ENCODE measurements at places on chromosomes 11 and 22.

GRCh38 chr11:100808904-100809491 is 121.9 kb downstream of the ARHGAP42 start:
- DNase-seq, result no peak

GRCh38 chr22:37020192-37020479 is 594 bp downstream of the MPST start:
- DNase-seq, result no peak

DNA sequence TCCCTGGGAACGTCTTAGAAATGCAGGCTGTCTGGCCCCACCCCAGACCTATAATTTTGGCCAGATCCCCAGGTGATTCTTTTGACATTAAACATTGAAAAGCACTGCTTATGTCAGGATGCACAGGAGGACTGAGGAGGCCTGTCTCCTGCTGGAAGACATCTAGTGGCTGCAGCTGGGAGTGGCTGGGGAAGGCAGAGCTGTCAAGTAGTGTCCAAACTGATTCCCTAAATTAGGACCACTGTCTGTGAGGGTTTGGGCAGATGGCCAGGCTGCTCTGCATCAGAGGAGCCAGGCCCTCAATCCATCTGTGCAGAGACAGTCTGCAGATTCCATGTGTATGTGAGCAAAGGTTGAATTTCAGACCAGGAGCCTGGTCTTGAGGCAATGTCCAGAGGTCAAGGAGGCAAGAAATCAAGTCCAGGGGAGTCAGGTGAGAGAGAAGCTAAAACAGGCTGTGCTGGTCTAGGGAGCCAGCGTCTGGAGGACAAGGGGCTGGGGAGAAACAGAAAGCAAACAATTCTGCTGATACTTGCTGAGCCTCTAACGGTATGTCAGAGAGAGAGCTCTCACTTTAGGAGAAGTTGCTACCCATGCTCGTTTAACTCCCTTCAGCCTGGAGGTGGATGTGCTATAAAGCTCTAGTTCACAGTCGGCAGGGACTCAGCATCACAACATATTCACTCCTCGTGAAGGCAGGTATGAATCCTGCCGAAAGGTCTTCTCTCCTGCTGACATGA is 15.3 kb upstream of the SYTL2 start:
- no peak for DNase-seq

GRCh38 chr22:37420686-37421467 is 6.4 kb downstream of the ELFN2 start:
- DNase-seq, result no peak

- no peak for DNase-seq
Observed at GRCh38 chr22:29308148-29308790, 1.8 kb downstream of the GAS2L1 start.

DNA sequence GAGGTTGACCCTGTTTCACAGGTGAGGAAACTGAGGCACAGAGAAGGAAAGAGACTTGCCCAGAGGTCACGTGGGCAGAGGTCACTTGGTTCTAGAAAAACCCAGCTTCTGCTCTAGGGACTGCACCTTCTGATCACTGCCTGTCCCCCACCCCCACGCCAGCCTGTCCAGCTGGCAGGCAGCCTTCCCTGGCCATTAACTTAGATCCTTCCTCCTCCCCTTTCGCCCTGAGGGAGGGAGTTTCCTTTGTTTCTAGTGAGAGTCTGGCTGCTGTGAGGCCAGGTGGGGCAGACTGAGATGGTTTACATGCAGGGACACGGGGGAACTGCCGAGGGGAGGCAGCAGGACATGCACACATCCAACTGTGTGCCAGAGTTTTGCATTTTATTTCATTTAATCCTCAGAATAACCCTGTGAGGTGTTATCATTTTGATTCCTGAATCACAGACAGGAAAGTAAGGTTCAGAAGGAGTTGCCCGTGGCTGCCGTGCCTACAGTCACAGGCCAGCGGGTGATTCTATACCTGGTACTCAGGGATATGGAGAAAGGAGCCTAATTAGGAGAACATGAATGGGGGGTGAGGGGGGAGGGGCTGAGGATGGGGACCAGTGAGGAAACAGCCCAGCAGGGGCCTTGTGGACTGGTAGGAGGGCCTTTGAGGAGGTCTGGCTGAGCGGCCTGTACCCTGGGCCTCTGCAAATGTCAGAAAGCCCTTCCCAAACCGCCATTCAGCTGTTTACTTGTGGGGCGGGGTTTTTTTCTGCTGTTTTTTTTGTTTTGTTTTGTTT is 3.4 kb downstream of the FAM83F start:
- peak; percentile 85 for DNase-seq

GRCh38 chr22:28984482-28985158 is 77.0 kb downstream of the C22orf31 start:
- no peak for DNase-seq

- DNase-seq, result no peak
Observed at GRCh38 chr11:46435679-46436078, 44.1 kb upstream of the CHRM4 start.

DNA sequence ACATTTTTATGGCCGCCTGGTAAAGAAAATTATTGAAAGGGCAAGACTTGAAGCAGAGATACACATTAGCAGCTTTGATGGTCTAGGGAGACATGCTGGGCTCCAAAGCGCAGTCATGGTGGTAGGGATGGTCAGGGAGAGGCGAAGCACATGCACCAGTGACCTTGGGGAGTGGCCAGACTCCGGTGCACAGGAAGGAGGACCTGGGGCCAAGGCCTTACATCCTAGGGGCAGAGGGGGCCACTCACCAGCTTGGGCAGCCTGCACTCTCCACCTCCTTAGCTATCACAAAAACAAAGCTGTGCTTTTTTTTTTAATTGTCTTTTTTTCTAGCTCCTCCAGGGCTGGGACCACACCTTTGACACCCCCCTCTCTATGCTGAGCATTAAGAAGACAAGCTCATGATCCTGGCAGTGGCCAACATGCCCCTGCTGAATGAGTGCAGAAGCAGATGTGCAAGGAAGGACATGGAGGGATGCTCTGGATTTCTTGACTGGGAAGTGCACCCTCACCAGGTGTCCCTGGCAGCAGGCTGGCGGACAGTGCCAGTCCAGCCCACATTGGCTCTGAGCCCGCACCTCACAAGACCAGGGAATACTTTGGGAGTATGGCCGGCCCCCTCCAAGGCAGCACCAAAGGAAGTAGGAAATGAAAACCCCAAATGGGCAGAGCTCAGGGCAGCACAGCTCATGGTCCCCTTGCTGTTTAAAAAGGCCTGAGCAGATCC is 619.9 kb downstream of the TBC1D22A start:
- DNase-seq, result peak; percentile 12

DNA sequence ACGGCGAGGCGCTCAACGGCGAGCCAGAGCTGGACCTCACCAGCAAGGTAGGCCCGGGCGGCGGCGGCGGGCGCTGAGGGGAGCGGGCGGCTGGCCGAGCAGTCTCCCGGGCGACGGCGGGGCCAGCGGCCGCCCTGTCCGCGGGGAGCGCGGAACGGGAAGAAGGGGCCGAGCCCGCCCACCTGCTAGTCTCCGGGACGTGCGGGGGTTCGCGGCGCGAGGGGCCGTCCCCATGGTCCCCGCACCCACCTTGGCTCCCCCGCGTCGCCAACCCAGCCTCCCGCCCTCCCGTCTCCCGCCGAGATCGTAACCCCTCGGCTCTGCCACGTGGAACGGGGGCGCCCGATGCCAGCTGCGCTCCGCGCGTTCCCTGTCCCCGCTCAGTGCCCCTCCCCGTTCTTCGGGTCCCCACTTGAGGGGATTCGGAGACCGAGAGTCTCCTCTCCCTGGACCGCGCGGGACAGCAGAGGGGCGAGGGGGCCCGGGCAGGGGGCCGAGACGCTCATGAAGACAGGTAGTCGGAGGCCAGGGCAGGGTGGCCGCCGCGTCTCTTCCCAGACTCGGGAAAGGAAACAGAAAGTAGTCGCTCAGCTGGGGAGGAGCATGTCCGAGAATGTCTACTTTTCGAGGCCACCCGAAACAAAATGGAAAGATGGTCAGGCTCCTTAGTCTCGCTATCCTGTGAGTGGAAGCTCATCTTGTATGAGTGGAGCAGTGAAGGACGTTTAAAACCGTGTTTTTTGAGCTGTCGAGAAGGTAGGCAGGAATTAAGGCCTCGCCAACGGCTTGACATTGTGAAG is 557 bp downstream of the GTPBP1 start:
- peak; percentile 51 for DNase-seq

DNA sequence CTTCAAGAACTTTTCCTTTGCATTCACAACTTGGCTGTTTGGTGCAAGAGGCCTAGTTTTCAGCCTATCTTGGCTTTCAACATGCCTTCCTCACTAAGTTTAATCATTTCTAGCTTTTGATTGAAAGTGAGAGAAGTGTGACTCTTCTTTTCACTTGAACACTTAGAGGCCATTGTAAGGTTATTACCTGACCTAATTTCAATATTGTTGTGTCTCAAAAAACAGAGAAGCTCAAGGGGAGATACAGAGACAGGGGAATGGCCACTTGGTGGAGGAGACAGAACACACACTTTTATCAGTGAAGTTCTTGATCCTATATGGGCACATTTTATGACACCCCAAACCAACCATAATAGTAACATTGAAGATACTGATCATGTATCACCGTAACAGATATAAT is 532.3 kb downstream of the DLG2 start:
- DNase-seq, result no peak

DNA sequence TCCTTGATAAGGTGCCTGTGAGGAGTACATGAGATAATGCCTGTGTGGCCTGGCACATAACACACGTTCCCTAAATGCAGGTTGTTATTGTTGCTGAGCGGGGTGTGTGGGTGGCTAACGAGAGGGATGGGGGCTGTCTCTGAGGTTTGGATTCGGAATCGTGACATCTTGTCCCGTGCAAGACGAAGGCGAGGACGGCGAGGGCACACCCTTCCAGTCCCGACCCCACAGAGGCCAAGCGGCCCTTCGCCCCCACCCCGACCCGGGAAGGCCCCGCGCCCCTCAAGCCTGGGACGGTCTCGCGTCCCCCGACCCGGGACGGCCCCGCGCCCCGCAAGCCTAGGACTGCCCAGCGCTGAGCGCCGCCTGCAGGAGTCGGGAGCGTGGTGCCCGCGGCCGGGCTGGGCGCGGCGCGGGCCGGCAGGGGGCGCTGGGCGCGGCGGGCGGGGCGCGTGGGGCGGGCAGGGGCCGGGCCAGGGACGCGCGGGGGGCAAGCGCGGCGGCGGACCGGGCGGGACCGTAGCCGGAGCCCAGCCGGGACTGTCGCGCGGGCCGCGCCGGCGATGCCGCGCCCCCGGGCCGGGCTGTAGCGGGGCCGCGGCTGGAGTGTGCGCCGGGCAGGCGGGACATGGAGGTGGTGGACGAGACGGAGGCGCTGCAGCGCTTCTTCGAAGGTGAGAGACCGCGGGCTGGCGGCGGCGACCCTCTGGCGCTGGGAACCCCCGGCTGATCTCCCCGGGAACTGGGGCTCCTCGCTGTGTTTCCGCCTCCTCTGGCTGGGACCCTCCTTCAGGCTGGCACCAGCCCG is at the start of gene MYRF:
TSS of gene MYRF (plus strand) at position 520 of the 808 bp plus-strand sequence. CDS start at position 629, 109 bp downstream.
- no peak for DNase-seq

DNA sequence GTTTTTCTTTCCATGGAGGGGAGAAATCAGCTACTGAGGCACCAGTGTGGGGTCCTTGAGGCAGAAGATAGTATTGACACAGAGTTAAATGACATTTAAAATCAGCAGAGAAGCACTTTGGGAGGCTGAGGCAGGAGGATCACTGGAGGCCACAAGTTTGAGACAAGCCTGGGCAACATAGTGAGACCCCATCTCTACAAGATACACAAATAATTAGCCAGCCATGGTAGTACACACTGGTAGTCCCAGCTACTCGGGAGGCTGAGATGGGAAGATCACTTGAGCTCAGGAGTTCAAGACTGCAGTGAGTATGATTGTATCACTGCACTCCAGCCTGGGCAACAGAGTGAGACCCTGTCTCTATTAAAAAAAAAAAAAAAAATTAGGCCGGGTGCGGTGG is 38.1 kb downstream of the KREMEN1 start:
- DNase-seq, result no peak

GRCh38 chr22:39612811-39613548 is 42.4 kb downstream of the CACNA1I start:
- DNase-seq, result no peak

DNA sequence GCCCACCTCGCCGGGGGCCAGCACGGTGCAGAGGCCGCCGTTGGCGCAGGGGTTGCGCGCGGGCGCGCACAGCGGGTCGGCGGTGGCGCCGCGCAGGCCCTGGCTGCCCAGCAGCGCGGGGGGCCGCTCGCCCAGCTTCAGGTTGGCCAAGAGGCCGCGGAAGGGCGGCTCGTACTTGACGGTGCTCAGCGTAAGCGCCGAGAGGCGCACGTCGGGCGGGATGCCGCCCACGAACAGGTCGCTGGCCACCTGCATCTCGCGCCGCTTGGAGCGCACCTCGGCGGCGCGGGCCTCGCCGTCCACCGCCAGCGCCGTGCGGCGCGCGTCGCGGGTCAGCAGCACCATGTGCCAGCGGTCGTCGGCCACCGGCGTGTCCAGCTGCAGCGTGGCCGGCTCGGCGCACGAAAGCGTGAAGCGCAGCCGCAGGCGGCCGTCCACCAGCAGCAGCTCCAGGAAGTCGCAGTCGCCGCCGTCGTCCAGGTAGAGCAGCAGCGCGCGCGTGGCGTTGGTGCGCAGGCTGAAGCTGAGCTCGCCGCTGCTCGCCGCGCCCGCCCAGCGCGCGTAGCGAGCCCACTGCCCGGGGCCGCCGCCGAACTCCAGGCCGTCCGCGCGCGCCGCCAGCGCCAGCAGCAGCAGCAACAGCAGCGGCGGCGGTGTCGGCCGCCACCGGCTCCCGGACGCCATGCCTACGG is 9.8 kb downstream of the NRXN2 start:
- peak; percentile 20 for DNase-seq

- DNase-seq, result no peak
Observed at GRCh38 chr11:104120493-104121137, 43.3 kb downstream of the PDGFD start.

GRCh38 chr11:70397336-70397982 is 870 bp upstream of the CTTN start:
- DNase-seq, result no peak

DNA sequence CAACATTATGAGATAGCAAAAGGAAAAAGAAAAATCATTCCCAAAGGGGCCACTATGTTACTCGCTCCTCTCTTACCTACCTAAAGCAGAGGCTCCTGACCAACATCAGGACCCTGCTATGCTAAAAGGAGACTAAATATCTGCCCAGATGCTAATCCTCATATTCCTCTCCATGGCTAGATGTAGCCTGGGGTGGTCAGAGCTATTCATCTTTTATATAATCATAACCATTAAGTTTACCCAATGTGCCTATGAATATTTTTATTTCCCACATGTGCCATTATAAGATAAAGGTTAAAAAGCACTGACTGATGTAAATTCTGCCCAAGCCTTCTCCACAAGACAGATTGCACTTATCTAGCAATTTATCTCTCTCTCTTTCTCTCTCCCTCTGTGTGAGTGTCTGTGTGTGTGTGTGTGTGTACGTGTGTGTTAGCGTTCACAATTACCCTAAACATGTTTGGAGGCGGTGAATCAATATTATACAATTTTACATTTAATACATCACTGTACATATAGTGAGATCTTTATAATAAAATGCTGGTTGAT is 41.2 kb upstream of the ANO5 start:
- no peak for DNase-seq

GRCh38 chr11:101436511-101437142 is 147.2 kb downstream of the TRPC6 start:
- no peak for DNase-seq

DNA sequence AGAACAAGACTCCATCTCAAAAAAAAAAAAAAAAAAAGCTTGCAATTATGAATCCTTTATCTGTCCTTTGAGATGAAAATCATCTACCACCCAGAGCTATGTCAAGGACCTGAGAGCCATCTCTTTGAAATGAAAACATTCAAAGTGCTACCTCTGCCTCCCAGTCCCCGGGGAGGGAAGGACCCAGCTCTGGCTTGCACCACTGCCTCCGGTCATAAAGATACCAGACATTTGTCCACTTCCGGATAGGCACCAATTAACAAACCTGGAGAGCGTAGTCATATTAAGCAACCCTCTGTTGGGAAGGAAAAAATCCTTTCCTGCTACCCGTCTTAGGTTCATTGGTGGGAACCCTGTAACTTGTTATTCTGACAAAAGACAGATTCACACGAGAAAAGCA is 98.6 kb downstream of the ARHGAP8 start:
- DNase-seq, result peak; percentile 24
